ENCODE measurements at places on chromosomes 1 and 21.

- DNase-seq: peak; percentile 53
These were observed 100.4 kb downstream of the GALNT2 start for GRCh38 chr1:230167419-230167852.

- peak; percentile 58 for DNase-seq
These were observed 93.2 kb downstream of the CTH start for GRCh38 chr1:70504176-70504820.

DNA sequence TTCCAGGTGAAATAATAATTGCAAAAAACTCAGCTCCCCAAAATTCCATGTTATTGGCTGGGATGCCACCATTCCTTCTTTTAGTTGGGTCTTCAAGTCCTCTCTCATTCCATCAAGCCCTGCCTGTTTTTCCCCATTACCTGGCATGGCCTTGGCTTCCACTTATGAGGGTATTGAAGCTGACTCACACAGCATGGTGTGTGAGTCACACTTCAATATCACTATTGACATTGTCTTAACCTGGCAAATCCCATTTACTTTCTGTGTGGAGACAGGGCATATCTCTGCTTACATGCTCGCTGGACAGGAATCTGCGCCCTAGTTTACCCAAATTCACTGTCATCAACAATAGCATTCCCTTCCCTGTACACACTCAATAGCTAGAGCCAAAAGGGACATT is 1806.8 kb downstream of the BRINP3 start:
- no peak for DNase-seq

- peak; percentile 59 for DNase-seq
These were observed 8.8 kb upstream of the ID3 start for GRCh38 chr1:23567996-23568607.

DNA sequence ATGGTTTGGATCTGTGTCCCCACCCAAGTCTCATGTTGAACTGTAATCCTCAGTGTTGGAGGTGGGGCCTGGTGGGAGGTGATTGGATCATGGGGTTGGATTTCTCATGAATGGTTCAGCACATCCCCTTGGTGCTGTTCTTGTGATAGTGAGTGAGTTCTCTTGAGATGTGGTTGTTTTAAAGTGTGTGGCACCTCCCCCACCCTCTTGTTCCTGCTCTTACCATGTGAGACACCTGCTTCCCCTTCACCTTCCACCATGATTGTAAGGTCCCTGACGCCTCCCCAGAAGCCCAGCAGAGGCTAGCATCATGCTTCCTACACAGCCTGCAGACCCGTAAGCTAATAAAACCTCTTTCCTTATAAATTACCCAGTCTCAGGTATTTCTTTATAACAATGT is 55.8 kb downstream of the SUSD4 start:
- DNase-seq: no peak

DNA sequence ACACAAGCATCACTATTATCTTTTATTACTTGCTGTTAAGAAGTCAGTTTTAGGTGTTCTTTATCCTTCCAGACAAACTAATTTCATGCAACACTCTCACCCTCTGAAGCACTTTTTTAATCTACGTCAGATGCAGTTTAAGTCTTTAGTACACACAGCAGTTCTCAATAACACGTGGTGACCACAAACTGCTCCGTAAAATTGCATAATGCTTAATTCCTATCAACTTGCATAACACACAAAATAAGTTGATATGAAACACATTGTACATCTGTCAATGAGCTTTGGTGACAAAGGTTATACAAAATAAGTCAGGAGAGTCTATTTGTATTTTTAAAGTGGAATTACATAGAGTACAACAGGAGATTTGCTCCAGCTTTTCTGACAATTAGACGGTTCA is 140.9 kb upstream of the ETS2 start:
- peak; percentile 7 for DNase-seq

DNA sequence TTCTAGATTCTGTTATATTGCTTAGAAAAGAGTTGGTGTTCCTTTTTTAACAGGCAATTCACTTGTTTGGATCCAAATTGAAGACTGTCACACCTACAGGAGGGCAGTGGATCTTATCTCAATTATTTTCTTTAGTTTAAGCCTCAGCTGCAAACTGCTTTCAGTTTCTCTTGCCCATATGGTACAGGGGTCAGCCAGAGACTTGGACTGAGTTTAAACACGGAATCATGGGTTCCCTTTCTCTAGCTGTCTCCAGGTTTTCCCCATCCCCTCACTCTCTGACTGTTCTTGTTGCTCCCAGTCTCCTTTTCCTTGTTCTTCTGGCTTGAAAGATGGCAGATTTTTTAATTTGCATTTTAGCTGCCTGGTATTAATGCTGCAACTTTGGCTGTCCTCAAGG is 18.4 kb downstream of the DTL start:
- no peak for DNase-seq

DNA sequence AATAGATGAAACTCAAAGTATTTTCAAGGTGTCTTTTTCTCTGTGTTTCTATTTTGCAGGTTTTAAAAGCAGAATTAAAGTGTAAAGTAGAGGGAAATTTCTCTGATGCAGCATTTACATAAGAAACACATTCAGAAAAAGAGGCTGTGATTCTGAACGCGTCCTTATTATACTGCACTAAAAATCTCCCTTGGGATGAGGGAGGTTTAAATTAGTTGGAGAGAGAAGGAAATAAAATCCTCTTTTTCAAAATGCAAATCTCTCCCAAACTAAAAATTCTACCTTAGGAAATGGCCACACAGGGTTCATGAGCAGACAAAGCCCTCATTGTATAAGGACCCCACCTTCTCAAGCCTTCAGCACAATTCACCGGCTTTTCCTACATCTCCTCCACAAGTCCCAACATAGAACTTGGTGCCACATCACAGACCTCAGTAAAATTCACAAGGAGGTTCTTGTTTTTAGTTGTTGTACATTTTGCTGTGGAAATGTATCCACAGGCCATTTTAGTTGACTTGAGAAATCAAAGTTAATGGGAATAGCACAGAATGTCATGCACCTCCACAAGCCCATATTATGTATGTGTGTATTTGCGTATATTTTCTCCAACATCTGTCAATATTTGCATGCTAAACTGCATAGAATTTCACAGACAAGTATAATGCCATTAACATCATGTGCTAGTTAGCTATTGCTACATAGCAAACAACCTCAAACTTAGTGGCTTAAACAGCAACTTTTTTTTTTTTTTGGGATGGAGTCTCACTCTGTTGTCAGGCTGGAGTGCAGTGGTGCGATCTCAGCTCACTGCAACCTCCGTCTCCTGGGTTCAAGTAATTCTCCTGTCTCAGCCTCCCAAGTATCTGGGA is 59.8 kb downstream of the MAB21L3 start:
- no peak for DNase-seq

GRCh38 chr21:44920694-44921604 is at the start of gene ITGB2:
TSS of gene ITGB2 (minus strand) at chr21:44920899. CDS start at chr21:44910782, 10,117 bp downstream.
- DNase-seq: no peak
